ENCODE measurements at places on chromosomes 16 and 17.

- no peak for DNase-seq
Measured at GRCh38 chr16:10877472-10877946, 507 bp downstream of the CIITA start.

- no peak for DNase-seq
Measured at GRCh38 chr16:80051040-80051439, 450.5 kb upstream of the MAF start.

GRCh38 chr17:36870720-36870999, 66.6 kb upstream of the LHX1 start:
- no peak for DNase-seq

- no peak for DNase-seq
Measured at GRCh38 chr16:80341263-80341662, 199.5 kb upstream of the DYNLRB2 start.

GRCh38 chr17:43431714-43432523, 33.1 kb downstream of the ARL4D start:
- DNase-seq: no peak

DNA sequence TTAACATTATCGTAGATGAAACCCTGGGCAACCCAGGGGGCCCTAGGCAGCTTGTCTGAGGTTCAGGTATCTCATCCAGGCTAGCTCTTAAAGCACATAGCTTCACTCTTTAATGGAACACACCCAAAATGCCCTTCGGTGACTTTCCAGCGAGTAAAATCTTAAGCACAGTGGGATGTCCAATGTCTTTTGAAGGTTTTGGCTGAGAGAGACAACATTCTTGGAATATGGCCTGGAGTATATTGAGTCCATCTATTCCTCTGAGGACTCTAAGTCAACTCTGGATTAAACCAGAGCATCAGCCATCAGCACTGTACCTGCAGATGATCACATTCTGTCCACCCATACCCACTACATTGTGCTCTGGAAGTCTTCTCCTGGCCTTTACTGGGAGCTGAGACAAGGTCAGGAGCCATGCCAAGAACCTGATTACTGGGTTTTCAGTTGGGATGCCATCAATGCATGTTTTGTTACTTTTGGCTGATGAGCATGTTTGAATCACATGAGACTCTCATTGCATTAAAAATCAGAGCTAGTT, 63.4 kb upstream of the CDH11 start:
- DNase-seq: no peak

DNA sequence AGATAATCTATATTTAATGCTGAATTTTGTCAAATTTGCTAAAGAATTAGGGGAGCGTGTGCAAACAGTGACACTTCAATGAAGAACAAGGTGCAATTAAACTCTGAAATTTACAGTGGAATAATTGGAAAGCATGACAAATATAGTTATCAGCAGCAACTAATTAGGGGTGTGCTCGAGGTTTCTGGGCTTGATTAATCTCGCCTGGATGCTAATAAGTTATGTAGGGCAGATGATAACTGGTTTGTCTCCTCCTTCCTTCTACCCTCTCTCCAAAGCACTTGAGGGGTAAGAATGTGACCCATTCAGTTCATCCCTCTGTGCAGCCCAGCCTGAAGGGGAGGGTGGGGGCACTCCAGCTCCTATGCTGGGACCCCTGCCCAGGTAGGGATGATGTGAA, 21.9 kb downstream of the MRM1 start:
- no peak for DNase-seq

GRCh38 chr17:78173097-78173715, 4.8 kb downstream of the SYNGR2 start:
- DNase-seq: no peak

- no peak for DNase-seq
Measured at GRCh38 chr16:85113913-85114312, 1.6 kb upstream of the CIBAR2 start.

- DNase-seq: no peak
Measured at GRCh38 chr17:76176701-76177574, 35.9 kb upstream of the FOXJ1 start.

DNA sequence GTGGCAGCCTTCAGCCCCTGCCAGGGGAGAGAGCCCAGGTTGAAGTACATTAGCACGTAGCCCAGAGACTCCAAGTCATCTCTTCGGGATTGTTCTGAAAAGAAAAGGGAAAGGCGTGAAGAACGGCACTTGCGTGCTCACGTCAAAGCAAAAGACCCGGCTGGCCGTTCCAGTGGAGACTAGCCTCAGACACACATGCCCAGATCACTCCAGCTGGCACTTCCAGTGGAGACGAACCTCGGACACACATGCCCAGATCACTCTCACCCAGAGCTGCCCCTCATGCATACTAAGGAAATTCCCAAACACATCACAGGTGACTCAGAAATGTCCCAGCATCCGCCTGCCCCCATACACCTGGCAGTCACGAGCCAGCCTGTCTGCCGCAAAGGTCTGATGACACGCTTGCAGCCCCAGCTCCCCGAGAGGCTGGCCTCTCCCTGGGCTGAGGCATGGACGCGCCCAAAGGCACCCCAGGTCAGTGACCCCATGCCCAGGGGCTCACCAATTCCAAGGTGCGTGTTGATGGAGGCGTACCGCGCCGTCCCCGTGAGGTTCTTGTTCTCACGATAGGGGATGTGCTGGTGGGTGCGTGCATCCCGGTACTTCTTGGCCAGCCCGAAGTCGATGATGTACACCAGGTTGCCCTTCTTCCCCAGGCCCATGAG, 20.9 kb downstream of the CSNK1D start:
- DNase-seq: no peak

GRCh38 chr17:82126556-82127314, 28.7 kb upstream of the FASN start:
- DNase-seq: no peak

DNA sequence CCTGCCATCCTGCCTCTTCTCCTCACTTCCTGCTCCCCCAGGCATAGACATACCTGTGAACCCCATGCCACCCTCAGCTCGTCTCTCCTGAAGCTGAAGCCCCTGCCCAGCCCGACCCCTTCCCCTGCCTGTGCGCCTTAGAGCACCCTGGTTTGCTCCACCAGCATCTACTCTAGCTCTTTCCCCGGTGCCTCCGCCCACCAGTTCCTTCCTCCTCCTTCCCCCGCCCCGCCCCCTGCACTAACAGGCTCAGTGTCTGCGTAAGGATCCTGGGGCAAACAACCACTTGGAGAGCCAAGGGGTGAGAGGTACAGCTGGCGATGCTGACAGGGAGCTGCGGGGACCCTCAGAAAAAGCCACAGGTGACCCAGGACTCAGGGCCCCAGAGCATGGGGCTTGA, 1.9 kb downstream of the GPR142 start:
- no peak for DNase-seq

DNA sequence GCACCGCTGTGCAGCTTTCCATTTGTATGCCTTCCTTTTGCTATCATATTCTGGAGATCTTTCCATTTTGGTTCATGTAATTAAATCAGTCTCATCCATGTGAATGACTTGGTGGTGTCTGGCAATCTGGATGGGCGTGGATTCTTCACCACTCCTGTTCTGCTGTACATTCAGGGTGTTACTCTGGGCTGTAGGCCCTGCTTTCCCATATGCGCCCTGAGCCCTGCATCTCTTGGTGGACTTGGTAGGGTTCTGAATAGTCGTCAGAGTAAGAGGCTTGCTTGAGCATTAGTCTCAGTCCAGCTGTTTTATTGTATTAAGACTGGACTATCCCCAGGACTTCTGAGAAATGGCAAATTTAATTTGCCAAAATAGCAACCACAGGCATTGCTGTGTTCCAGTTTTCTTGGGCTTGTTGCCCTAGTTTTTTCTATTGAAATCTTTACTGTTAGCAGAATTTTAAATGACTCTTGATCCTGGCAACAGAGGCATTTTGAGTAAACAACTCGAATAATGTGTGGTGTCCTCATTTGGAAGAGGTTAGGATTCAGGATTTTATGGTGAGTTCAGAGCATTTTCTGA, 14.9 kb downstream of the BANP start:
- no peak for DNase-seq

DNA sequence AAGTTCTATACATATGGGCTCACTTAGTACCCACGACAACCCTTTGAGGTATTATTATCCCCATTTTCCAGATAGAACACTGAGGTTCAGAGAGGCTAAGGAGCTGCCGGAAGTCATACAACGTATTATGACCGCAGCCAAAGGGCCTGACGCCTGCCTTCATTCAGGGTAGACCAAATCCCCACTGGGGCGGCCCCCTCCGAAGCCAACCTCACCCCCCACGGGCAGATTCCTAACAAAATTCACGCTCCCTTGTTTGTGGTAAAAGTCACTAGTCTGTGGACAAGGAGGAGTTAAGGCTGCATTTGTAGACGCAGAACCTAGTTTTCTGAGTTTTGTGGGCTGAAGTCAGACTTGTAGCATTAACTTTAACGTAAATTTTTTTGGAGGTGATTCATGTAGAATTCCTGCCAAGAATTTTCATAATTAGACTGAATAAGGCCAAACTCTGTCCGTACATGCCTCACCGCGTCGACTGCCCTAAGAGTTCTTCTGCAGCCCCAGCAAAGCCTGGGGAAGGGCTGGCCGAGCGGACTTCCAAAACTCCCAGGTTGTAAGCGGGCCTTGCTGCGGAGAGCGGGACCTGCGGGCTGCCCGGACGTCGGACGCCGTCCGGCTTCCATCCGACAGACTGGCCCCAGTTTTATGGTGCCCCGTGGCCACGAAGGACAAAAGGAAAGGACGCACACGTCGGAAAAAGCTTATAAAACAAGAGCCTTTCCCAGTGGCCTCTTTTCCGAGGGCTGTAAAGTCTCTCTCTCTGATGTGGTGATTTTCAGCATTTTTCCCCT, 75.7 kb downstream of the NXN start:
- DNase-seq: no peak

- no peak for DNase-seq
Measured at GRCh38 chr16:49274591-49274990, 7.0 kb downstream of the CBLN1 start.

DNA sequence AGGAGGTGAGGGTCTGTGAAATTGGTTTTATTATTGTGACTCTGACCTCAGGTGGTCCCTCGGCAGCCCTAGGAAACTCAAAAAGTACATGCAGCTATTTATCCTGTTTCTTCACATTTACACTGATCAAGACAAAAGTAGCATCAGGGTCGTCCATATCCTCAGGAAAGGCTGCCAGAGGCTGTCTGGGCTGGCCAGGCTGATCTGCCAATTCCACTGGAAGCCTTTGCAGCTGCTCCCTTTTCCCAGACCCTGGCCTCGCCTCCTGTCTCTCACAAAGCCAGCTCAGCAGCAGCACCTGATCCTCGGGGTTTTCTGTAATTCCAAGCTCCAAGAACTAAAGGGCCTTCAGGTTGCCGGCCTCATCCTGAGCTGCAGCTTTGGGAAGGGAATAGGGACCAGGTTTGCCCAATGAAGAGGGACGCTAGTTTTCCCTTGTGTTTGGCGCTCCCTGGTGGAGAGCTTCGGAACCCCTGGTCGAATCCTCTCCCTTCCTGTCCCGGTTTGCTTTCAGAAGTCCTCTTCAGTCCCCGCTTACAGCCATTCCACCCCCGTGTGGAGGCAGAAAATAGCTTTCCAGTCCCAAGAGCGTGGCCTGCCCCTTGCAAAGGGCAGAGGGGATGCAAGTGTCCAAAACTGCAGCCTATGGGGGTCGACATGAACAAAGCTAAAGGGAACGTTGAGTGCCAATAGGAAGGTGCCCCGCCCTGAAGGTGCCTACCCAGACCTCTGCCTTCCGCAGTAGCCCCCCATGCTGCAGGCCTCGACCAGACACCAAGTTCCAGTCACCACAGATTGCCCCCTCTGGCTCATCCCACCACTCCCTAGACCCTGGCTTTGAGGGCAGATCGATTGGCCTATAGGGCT, 13.4 kb downstream of the MFSD6L start:
- peak; percentile 29 for DNase-seq

GRCh38 chr16:8588682-8589056, 1.6 kb downstream of the TMEM114 start:
- no peak for DNase-seq

- DNase-seq: no peak
Measured at GRCh38 chr16:66030036-66030435, 336.5 kb upstream of the CDH5 start.

DNA sequence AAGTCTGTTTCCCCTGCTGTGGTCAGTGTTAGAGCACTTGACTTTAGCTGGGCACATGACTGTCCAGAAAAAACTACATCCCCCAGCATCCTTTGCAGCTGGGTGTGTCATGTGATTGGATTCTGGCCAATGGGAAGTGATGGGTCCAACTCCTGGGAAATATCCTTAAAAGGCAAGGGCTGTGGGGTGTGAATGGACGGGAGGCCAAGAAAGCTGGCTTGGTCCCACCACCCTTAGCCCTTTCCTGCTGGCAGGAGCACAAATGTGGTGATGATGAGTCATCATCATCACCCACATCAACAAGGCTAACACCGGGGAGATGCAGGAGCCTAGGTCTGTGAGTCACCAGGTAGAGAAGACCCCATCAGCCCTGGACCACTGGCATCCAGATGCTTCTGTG, 341.7 kb downstream of the C16orf95 start:
- DNase-seq: peak; percentile 9

DNA sequence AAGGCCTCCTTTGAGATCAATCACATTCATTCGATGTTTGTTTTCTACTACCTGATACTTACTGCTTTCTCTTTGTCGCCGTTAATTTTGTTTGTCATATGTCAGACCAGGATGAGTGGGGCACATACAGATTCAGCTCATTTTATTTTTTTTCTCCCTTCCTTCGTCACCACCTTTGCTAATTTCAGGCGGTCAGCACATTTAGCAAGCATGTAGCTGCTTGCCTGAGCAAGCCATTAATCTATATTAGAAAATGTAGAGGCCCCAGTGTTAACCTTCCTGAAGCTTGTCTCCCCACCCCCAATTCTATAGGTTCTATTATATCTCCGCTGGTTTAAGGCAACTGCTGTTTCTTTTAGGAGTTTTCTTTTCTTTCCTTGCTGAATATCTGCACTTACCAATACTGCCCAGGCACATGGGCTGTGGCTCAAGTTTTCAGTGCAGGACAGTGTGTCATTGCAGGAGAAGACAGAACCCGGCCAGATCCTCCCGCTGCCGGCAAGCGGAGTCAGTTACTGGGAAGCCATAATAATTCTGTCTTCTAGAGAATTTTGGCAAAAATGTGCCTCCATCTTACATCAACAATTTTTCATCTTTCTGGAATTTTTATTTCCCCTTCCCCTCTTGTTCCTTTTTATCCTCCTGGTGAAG, 714.3 kb downstream of the WWOX start:
- DNase-seq: no peak

GRCh38 chr17:32357615-32358014, 7.7 kb downstream of the ZNF207 start:
- no peak for DNase-seq

- no peak for DNase-seq
Measured at GRCh38 chr17:70158180-70158579, 11.2 kb upstream of the KCNJ2 start.

- no peak for DNase-seq
Measured at GRCh38 chr17:48236681-48237134, 129.1 kb downstream of the SNX11 start.

GRCh38 chr17:75834279-75834920, 9.8 kb downstream of the UNC13D start:
- DNase-seq: no peak

DNA sequence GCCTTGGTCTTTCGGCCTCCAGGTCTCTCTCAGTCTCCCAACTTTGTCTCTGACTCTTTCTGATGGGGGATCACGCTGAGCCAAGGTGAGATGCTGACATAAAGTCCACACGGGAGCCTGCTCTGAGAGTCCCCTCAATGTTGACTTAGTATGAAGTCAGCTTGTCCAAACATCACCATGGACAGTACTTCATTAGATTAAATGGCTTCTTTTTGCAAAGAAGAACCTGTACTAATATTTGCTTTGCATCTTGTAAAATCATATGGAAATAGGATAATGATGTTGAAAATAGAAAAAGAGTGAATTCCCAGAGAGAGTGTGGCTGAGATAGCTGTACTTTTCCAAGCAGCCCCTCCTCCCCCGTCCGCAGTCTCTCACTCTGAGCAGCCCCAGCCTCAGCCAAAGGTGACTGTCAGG, 56.7 kb upstream of the SIAH1 start:
- DNase-seq: no peak

All from hematopoietic multipotent progenitor cell treated with erythropoietin and hydrocortisone succinate and interleukin-3 and kit ligand, for 17 days (in vitro differentiated cells).